KBM-7 (cell line): ENCODE measurements at places on chromosomes 16 and 17.

- DNase-seq: peak; percentile 25
Measured at GRCh38 chr16:66658143-66658859, 38.2 kb downstream of the CMTM4 start.

- no peak for DNase-seq
Measured at GRCh38 chr17:74161503-74161875, 42.0 kb upstream of the RPL38 start.

DNA sequence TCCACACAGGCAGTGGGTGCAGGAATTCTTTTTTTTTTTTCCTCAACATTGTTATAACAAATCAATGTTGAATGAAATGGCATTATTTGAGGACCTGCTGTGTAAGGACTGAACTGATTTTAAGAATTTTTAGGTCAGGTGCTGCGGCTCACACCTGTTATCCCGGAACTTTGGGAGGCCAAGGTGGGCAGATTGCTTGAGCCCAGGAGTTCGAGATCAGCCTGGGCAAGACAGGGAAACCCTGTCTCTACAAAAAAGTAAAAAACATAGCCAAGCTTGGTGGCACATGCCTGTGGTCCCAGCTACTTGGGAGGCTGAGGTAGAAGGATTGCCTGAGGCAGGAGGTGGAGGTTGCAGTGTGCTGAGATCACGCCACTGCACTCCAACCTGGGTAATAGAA, 12.4 kb downstream of the MPRIP start:
- no peak for DNase-seq

GRCh38 chr17:79792984-79793923, 3.6 kb downstream of the CBX8 start:
- DNase-seq: no peak

DNA sequence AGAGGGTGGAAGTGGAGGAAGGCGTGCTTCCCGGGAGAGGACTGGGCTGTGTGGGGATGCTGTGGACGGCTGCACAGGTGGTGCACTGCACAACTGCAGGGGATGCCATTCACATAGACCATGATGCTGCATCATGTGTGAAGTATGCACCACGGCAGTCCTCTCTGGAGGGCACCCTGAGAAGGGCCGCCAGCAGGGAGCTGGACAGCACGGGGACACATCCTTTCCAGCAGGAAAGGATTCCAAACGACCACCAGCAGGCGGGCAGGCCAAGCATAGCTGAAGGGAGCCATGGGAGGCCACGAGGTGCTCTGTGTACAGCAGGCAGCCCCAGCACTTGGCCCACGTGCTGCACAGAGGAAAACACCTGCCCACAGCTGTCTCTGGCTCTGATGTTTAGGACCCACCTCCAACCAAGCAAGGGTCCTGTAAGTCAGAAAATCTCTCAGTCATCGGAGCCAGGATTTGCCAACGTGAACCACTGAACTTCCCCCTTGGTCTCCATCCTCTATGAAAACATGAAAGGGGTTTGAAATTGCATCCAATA, 10.1 kb downstream of the ACTG1 start:
- DNase-seq: no peak

GRCh38 chr17:77117415-77117814, 23.4 kb upstream of the SEC14L1 start:
- no peak for DNase-seq

- no peak for DNase-seq
Measured at GRCh38 chr16:63373744-63374143, 1337.5 kb upstream of the CDH8 start.
